ENCODE measurements at places on chromosomes 5 and 9. TPM values are rescaled to one million over a fixed set of nuclear protein-coding genes. Genes with fewer than 3 reads are reported as not detected.
A peak's percentile ranks its signal among the peaks of the same experiment; 100 is the strongest.

GRCh38 chr9:72363908-72364678 is 915 bp downstream of the ZFAND5 start:
- DNase-seq, result no peak

DNA sequence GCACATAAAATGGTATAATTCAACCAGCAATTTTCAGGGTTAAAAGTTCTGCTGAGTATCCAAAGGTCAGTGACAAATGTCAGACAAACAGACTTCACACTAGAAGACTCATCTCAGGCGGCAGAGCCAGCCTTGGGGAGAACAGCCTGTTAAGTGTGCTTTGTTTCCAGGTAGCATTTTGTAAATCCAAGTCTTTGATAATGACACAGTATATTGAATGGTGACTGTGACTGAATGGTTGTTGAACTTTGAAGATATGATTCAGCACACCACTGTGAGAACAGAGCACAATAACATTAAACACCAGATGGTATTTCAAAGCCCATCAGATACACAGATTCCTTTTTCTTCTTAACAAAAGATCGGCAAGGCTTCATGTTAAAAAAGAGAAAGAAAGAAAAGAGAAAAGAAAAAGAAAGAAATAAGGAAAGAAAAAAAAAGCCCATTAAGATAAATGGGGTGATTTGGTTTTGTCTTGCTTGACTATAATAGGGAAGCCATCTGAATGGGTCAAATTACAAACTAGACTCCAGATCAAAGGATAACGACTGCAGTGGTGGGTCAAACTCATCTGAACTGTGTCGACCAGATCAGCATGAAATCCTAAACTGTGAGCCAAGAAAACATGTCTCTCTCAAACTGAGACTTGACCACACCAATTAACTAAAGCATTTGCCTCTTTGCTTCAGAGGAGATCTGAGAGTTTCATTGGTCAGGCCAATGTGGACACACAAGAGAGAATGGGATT is 313.0 kb upstream of the ZNF608 start:
- no peak for DNase-seq

DNA sequence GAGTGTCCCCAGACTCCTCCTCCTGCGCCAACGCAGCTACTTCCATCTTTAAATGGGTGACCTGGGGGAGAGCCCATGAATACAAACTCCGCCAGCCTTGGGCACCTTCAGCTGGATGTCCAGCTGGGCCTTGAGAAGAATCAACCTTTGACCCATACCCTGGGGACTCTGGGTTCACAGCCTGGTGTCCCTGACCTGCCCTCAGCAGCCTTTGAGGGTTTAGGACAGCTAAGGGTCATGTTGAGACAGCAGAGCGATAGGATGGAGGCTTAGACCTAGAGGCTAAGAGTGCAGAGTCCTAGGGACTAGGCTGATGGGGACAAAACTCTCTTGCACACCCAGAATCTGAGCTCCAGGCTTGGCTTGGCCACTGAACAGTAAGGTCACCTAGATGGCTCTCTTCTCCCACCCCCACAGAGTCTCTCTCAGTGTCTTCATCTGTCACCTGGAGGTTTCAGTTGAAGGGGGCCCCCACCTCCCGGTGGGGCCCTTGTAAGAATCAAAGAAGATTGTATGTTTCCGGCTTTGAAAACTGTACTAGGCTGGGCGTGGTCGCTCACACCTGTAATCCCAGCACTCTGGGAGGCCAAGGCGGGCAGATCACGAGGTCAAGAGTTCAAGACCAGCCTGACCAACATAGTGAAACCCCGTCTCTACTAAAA is 6.7 kb upstream of the AQP3 start:
- DNase-seq, result no peak

DNA sequence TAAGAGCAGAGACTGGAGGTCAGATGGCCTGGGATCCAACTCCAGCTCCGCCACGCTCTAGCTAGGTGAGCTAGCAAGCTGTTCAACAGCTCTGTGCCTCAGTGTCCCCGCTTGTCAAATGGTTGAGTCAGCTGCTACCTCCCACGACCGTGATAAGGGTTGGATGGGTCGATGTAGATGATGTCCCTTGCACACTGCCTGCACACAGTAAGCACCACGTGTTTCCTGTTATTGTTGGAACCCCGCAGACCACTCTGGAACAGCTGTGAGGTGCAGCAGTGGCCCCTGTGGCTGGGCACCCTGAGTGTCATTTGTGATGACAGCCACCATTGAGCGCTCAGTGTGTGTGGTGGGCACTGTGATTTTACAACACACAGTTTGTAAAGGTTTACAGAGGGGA is 54.0 kb upstream of the CTSL start:
- DNase-seq, result peak; percentile 19

GRCh38 chr9:23750808-23751207 is 75.2 kb downstream of the ELAVL2 start:
- no peak for DNase-seq

DNA sequence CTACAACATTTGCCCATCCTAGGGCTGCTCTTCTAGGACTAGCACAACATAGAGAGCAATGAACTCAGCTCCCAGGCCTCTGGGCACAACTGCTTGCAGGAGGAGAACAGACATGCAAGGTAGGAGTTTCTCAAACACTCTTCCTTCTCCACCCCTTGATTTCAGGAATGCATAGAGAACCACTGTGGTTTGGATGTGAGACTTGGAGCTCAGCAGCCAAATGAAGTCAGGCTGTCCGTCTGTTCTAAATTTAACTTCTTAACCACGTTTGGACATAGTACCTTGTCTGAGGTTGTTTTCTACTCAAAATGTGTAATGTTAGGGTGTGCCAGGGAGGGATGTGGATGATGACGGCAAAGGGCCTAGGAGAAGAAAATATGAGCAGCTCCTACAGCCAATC is 515.1 kb upstream of the TNC start:
- no peak for DNase-seq

ADAMTS19 gene
- total RNA-seq, result 26.2 TPM

ATP10B gene
- 0.10 TPM for total RNA-seq

DNA sequence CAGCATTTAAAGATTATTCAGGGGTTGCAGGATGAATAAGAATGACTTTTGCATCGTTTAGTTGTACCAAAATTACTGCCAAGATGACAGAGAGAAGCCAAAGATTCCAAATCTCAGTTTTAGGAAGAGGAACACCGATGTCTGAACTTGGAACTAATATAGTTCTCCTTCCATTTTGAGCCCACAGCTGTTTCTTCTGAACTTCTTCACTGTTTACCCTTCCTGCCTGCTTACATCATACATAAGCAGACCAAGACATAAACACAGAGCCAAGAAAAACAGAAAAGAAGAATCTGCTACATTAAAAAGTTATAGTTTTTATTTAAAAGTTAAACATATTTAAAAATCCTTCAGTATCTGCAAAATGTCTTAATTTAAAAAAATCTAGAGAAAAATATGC is 146.9 kb upstream of the RAPGEF1 start:
- no peak for DNase-seq

- no peak for DNase-seq
Observed at GRCh38 chr9:6096821-6097220, 81.4 kb upstream of the RANBP6 start.

GRCh38 chr9:70147651-70148050 is 104.0 kb downstream of the MAMDC2 start:
- no peak for DNase-seq

GADD45G gene
- total RNA-seq, result 7.0 TPM
